Aorta (tissue), 5 donors: ENCODE measurements at places on chromosomes 7 and 10. TPM values are rescaled to one million over a fixed set of nuclear protein-coding genes. Genes with fewer than 3 reads are reported as not detected.

DNA sequence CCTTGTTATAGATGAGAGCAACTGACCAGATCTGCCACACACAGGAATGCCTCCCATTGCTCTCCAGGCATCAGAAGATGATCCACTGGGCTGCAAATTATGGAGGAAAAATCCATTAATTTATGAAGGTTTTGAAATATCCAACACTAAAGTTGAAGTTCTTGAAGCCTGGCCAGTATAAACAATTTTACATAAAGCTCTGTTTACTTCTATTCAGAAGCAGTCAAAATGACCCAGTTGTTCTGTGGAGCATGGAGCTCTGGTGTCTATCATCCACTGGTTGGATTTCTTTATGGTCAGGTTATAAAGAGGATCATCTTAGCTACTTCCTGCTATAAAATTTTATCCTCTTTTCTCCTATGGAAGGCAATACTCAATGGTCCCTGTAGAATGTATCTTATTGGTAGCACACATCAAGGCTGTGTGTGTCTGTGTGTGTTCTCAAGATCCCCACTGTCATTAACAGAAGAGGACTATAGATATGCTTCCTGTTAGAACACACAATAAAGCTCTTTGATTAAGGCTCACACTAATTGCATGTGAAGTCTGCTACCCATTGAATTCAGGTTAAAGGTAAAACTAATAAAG, 747.4 kb downstream of the SUGCT start:
- peaks cover 2% of the 10 kb centered on the region for H3K4me1 ChIP-seq
- no peak for DNase-seq
- peaks cover 2% of the 10 kb centered on the region for H3K36me3 ChIP-seq

PDLIM1 gene
- 273 TPM for total RNA-seq

GRCh38 chr7:79979437-79979836, 155.2 kb upstream of the GNAI1 start:
- H3K4me3 ChIP-seq = no peak overlapping the region
- no peaks in the 10 kb centered on the region for H3K36me3 ChIP-seq
- no peak for DNase-seq

GRM3 gene
- not detected for total RNA-seq

IKZF5 gene
- 17.8 TPM for total RNA-seq

KLF14 gene
- total RNA-seq = not detected

ADCY1 gene
- total RNA-seq = 5.8 TPM

DNA sequence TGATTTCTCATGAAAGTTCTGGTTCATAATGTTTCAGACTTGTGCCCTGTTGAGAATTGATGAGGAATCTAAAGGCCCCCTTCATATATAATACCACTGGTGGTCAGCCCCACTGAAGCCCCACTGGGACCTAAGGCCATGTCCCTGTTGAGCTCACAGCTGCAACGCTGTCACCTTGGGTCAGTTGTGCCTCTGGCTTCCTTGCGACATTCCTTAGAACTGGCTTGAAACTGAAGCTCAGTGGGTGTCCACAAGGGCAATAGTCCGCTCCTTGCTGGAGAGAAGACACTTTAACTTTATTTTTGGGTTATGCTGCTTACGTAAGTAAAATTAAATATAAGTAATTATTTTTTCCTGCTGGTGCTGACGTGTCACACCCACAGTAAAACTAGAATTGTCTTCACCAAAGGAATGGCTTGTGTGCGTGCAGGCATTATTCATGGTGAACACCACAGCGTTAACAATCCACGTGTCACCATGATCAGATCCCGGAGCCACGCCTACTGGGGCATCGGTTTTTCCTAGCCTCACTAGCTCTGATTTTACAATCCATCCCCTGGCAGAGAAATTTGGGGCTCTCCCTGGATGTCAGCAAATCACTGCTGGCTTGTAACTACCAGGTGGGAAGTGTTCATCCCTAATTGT, 66.5 kb downstream of the BICC1 start:
- H3K27me3 ChIP-seq = no peaks in the 10 kb centered on the region
- no peak for DNase-seq
- peak overlapping the region; percentile 17 for H3K27ac ChIP-seq
- H3K4me1 ChIP-seq = peaks cover 6% of the 10 kb centered on the region

DNA sequence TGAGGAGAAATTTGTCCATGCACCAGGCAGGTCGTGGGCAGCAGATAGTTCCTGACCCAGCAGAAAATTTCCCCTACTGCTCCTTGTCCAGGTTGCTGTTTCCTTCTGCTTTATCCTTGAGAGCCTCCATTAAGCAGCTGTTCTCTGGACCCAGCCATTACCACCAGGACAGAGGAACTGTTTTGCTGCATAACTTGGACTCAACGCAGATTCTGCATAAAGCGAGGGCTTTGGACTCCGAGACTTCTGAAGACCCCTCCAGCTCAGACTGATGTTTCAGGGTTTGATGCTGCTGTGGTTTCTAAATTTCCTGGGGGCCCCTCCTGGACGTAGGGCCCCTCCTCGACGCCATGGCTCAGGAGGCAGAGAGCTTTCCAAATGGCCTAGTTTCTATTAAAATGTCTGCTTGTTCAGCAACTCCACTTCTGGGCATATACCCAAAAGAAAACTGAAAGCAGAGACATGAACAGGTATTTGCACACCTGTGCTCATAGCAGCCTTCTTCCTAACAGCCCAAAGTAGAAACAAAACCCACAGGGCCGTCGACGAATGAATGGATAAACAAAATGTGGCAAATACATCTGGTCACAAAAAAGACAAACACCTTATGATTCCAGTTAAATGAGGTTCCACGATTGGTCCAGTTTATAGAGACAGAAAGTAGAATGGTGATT, 28.3 kb upstream of the LMTK2 start:
- DNase-seq = no peak
- H3K4me1 ChIP-seq = no peaks in the 10 kb centered on the region
- H3K27ac ChIP-seq = no peak overlapping the region
- no peak overlapping the region for H3K4me3 ChIP-seq

DNA sequence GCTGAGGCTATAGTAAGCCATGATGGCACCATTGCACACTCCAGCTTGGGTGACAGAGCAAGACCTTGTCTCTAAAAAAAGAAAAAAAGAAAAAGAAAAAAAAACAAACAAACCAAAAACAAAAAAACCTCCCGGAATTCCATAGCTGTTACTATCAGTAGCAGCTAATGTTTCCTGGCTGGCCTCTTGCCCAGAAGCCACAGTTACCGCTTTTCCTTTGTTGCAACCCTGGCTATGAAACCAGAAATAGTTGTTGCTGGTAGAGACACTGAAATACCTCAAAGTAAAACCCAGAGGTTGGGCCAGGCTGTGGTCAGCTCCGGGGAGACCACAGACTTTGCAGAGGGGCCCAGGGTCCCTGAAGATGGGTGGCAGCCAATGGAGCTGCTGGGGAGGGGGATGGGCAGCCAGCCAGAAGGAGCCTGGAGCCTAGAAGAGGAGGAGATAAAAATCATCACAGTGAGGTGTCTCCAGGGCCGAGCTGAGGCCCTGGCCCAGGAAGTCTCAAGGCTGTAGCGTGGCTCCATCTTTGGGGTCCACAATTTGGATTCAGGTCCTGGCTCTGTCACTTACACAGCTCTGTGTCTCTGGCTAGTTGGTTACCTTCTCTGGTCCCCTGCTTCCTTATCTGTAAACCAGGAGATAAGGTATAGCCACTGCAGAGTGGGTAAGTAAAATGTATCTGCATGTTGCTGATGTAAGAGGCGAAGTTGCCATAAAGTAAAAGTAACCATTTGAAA, 3.4 kb upstream of the CHST12 start:
- peak overlapping the region; percentile 73 for H3K27ac ChIP-seq
- H3K4me1 ChIP-seq = no peaks in the 10 kb centered on the region
- H3K4me3 ChIP-seq = no peak overlapping the region
- H3K27me3 ChIP-seq = no peaks in the 10 kb centered on the region
- no peaks in the 10 kb centered on the region for H3K36me3 ChIP-seq

- DNase-seq = peak; percentile 62
- no peaks in the 10 kb centered on the region for H3K27me3 ChIP-seq
- H3K4me3 ChIP-seq = no peak overlapping the region
- H3K4me1 ChIP-seq = peaks cover 2% of the 10 kb centered on the region
Observed at GRCh38 chr10:30803892-30804322, 174.4 kb upstream of the LYZL2 start.

GRCh38 chr7:69358163-69358821, 240.0 kb upstream of the AUTS2 start:
- no peaks in the 10 kb centered on the region for H3K4me1 ChIP-seq
- DNase-seq = no peak
- H3K27ac ChIP-seq = no peak overlapping the region
- no peaks in the 10 kb centered on the region for H3K36me3 ChIP-seq
- H3K27me3 ChIP-seq = no peaks in the 10 kb centered on the region

DNA sequence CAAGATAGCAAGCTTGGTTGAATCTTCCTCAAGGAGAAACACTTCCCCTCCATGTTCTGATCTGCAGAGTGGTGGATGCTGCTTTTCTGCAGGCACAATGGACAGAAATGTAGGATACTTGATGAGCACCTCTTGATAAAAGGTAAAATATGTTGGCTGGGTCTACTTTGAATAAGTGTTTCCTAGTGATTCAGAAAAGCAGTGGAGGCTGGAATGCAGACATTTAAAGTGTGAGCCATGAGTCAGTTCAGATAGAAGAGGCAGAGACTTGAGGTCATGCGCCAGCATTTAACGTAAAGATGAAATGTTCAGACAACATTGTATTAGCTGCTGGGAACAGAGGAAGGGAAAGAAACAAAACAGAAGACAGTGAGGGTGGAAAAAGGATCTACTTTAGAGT, 403.1 kb downstream of the ADRA2A start:
- no peak for DNase-seq
- no peaks in the 10 kb centered on the region for H3K27me3 ChIP-seq
- no peaks in the 10 kb centered on the region for H3K36me3 ChIP-seq
- no peak overlapping the region for H3K4me3 ChIP-seq
- H3K4me1 ChIP-seq = no peaks in the 10 kb centered on the region

TRIM50 gene
- not detected for total RNA-seq

DNA sequence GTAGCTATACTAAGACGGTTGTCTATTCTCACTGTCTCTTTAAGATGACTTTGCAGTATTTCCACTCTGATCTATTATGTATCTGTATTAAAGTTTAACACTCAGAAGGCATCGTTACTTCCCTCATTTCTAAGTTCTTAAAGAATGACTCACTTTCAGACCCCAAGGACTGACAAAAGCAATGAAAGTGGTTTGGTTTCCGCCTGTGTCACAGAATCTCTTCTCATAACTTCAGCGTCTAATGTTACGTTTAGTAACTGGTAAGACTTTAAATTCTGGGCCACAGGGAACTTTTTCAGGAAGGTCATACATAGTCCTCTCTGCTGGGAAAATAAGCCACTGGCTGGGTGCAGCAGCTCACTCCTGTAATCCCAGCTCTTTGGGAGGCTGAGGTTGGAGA, 892.0 kb upstream of the AUTS2 start:
- H3K27me3 ChIP-seq = no peaks in the 10 kb centered on the region
- no peaks in the 10 kb centered on the region for H3K4me1 ChIP-seq
- H3K4me3 ChIP-seq = no peak overlapping the region
- no peaks in the 10 kb centered on the region for H3K36me3 ChIP-seq
- H3K27ac ChIP-seq = no peak overlapping the region
- DNase-seq = no peak

AGAP6 gene
- 20.4 TPM for total RNA-seq

IFIT1B gene
- total RNA-seq = 0.87 TPM

DNA sequence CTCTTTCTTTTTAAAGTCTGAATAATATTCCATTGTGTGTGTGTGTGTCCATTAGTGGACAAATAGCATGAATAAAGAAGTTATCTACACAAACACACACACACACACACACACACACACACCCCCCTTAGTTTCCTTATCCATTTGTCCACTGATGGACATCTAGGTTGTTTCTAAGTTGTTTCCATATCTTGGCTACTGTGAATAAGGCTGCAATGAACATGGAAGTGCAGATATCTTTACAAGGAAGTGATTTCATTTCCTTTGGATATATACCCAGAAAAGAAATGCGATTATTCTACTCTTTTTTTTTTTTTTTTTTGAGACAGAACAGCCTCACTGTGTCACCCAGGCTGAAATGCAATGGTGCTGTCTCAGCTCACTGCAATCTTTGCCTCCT, 113.5 kb downstream of the MBL2 start:
- no peaks in the 10 kb centered on the region for H3K4me1 ChIP-seq
- H3K27me3 ChIP-seq = no peaks in the 10 kb centered on the region
- H3K4me3 ChIP-seq = no peak overlapping the region
- no peaks in the 10 kb centered on the region for H3K36me3 ChIP-seq
- no peak overlapping the region for H3K27ac ChIP-seq

GRCh38 chr7:157745721-157746709, 409.2 kb downstream of the DNAJB6 start:
- H3K36me3 ChIP-seq = no peaks in the 10 kb centered on the region
- no peak overlapping the region for H3K27ac ChIP-seq
- no peaks in the 10 kb centered on the region for H3K4me1 ChIP-seq

GRCh38 chr7:113367041-113367586, 248.8 kb upstream of the SMIM30 start:
- no peak overlapping the region for H3K27ac ChIP-seq
- no peak for DNase-seq
- no peaks in the 10 kb centered on the region for H3K4me1 ChIP-seq

NUTM2D gene
- 4.1 TPM for total RNA-seq

DNA sequence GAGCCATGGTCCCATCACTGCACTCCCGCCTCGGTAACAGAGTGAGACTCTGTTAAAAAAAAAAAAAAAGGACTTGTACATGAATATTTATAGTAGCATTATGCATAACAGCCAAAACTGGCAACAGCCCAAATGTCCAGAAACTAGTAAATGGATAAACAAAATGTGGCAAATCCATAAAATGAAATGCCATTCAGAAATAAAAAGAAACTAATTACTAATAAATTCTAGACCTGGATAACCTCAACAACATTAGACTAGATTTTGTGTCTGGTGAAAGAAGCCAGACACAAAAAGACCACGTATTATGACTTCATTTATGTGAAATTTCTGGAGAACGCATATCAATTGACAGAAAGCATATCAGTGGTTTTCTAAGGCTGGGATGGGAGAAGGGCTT, 74.5 kb downstream of the HPSE2 start:
- no peak overlapping the region for H3K4me3 ChIP-seq
- no peaks in the 10 kb centered on the region for H3K4me1 ChIP-seq
- no peak for DNase-seq
- no peaks in the 10 kb centered on the region for H3K27me3 ChIP-seq

DNA sequence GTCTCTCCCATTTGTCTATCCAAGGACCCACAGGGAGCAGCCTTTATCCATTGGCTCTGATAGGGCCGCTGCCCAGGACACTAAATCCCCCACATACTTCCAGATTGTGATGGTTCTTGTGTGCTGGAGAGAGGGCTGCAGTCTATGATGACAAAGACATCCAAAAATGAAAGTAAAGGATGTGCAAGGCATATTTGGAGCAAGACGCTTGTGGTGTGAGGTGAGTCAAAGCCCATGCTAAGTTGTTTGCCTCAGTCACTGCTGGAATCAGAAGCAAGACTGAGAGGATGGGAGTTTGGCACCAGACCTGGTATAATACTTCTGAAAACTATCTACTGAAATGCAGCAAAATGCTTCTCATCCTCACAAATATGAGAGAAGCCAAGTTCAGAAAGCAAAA, 22.7 kb downstream of the ZNF22 start:
- no peak overlapping the region for H3K27ac ChIP-seq
- DNase-seq = no peak
- no peaks in the 10 kb centered on the region for H3K4me1 ChIP-seq
- no peak overlapping the region for H3K4me3 ChIP-seq
- no peaks in the 10 kb centered on the region for H3K36me3 ChIP-seq

MACC1 gene
- total RNA-seq = 1.7 TPM

GRCh38 chr7:37757563-37757962, 74.0 kb downstream of the GPR141 start:
- no peak overlapping the region for H3K4me3 ChIP-seq
- no peaks in the 10 kb centered on the region for H3K4me1 ChIP-seq
- no peak for DNase-seq

GRCh38 chr7:113207931-113208330, 89.6 kb upstream of the SMIM30 start:
- DNase-seq = no peak
- peaks cover 2% of the 10 kb centered on the region for H3K4me1 ChIP-seq
- no peak overlapping the region for H3K27ac ChIP-seq
- no peaks in the 10 kb centered on the region for H3K36me3 ChIP-seq
- no peaks in the 10 kb centered on the region for H3K27me3 ChIP-seq
